ENCODE measurements at places on chromosomes 3 and 15.

GRCh38 chr3:197354568-197355001, 56.2 kb upstream of the DLG1 start:
- DNase-seq: no peak

- no peak for DNase-seq
Observed at GRCh38 chr3:30632065-30632464, 25.7 kb downstream of the TGFBR2 start.

GRCh38 chr3:17354341-17354740, 388.1 kb downstream of the TBC1D5 start:
- DNase-seq: no peak

GRCh38 chr3:50525191-50525910, 21.9 kb upstream of the CACNA2D2 start:
- no peak for DNase-seq

DNA sequence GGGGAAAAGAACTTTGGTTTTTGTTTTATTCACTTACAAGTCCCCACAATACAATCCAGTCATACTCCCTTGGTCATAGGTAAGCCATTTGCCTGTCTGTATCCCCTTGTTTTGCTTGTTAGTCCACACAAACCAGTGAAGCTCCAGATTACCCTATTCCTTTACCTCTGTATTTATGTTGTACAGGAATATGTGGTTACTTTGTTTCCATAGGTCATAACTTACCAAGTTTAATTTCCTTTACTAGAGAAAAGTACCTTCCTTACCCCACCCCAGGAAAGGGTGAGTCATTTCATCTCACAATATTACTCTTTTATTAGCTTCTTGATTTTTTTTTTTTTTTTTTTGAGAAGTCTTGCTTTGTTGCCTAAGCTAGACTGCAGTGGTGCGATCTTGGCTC, 113.4 kb upstream of the LRRFIP2 start:
- no peak for DNase-seq

DNA sequence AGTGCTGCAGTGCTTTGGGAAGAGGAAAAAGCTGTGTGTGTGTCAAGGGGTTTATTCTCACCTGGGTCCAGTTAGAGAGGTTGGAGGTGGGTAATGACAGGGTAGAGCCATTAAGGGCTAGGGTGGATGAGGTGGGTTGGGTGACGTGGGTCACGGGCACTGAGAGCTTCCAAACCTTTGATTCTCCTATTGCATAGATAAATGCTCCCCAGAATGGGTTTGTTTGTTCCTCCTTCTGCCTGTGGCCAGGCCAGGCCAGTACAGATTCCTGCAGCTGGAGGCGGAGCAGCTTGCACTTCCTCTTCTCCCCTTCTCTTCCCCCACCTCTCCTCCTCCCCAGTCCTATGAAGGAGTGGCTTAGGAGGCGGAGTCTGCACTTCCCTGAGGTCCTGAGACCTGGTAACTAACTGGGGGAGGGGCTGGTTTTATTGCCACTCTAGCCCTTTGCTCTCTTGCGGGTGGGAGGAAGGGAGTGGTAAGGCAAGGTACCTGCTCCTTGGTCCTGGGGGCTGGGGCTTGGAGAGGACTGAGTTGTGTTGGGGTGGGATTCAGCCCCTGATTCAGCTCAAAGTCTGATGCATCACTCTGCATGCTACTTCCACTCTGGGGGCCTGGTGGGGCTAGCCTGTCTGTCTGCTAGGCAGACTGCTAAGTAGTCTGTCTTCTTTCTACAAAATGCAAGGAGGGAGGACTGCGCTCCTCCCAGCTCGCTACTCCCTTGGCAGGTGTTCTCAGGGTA, 3.5 kb downstream of the SPINT1 start:
- DNase-seq: peak; percentile 81

Measured in H4 (cell line).